ENCODE measurements at places on chromosomes 13 and 19.

- DNase-seq = peak; percentile 87
These were observed at the start of gene PCID2 for GRCh38 chr13:113208421-113209335. TSS of gene PCID2 (minus strand) at chr13:113208669. CDS start at chr13:113208634, 35 bp downstream.

DNA sequence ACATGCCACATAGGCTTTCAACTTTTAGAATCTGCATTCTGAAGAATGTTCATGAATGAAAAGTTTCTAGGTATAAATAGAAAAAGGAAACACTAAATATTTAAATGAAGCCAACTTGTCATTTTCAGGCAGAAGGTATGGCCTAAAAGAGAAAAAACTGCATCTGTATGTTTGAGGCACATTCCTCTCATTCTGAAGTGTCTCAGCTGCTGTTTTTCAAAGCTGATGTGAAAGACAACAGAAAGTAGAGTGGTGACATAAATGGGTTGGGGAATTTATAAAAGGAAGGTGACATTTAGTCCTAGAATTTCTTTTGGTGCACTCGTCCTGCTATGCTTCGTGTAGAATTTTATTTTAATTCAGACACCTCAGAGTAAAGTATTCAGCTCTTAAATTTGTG lies 539.6 kb upstream of the SLITRK5 start:
- DNase-seq = no peak

- DNase-seq = no peak
These were observed 7.8 kb upstream of the ATP12A start for GRCh38 chr13:24672141-24673132.

DNA sequence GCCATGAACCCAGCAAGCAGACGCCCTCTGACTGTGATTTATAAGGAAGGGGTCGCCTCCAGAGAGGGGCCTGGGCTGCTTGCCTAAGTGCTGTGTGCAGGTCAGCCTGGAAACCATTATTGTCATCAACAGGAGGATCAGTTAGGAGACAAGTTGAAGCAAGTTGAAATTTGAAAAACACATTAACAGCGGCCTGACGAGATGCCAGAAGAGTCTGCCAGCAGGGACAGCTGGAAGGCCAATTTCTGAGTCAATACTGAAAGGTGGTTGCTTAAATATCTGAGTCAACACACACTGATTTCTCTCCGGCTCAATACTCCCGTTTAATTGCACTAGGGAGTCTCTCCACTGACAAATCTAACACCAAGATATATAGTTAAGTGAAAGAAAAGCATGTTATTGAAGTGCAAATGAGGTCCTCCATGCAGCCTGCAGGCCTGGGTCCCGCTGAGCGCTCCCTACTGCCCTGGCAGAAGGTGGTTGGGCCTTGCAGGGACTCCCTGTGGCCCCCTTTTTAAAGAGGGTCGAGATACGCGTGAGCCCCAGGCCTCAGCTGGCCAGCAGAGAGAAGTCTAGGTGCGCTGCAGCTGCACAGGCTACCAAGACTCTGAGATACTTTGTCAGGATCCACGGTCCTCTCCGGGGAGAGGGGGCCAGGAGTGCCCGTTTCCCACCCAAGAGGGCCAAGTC lies 91.1 kb downstream of the RNASEH2B start:
- no peak for DNase-seq

GRCh38 chr19:45418802-45419201 lies 4.9 kb downstream of the ERCC1 start:
- DNase-seq = no peak

DNA sequence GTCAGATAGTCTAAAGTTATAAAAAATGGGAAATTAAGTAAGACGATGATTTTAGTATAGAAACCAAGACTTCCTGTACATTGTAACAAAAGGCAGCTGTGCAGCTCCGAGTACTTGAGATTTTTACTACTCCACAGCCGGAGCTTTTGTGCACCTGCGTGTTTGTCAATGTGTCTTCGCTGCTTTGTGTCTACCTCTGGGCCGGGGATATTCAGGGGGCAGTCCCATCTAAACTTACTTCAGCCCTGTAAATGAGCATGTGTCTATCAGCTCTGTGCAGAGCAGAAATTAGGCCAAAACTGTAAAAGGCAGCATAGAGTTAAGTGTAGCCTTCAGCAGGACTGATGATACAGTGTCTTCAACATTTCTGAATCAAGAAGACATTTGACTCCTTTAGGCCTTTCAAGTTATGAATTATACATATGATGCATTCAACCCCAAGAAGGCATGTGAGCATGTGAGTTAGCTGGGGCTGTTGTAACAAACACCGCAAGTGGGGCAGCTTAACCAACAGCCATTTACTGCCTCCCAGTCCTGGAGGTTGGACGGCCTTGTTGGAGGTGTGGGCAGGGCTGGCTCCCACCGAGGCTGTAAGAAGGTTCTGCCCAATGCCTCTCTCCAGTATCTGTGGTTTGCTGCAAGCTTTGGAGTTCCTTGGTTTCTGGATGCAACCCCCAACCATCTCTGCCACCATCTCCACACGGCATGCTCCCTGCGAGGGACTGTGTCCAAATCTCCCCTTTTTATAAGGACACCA lies 191.0 kb upstream of the IRS2 start:
- no peak for DNase-seq

DNA sequence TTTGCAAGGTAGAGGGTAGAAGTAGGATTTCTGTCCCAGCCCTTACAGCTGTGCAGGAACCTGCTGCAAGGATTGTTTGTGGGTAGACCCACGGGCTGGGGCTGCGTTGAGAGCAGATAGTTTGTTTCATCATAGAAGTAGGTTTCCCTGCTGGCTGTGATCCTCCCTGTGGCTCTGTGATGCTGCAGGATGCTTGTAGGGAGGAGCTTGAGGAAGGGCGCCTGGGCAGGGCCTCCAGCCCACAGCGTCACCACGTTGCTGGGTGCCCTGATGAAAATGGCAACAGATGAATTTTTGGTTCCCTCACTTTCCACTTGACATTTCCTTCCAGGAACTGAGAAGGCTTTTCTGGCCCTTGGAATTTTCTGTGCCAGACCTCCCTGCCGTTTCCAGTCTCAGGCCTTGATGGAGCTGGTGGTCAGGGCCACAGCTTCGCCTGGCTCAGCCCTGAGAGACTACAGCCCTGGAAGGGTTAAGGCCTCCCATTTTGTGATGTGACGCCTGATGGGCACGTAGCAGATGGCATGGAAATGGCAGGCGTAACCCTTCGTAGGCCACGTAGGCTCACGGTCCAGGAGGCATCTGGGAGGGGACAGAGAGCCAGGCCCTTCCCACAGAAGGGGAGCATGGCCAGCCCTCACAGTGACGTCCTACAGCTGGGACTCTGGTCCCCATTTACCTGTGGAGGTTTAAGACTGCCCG lies 42.2 kb downstream of the GATAD2A start:
- DNase-seq = no peak
